ENCODE measurements at places on chromosomes 3 and 15.

- no peak for DNase-seq
- H3K36me3 ChIP-seq = peaks cover 11% of the 10 kb centered on the region
- H3K27me3 ChIP-seq = no peaks in the 10 kb centered on the region
- no peak overlapping the region for H3K27ac ChIP-seq
These were observed 116.9 kb downstream of the NFKBIZ start for GRCh38 chr3:101966226-101966625.

- peak overlapping the region; percentile 93 for H3K4me3 ChIP-seq
- H3K27ac ChIP-seq = peak overlapping the region; percentile 90
- H3K27me3 ChIP-seq = no peaks in the 10 kb centered on the region
- peaks cover 23% of the 10 kb centered on the region for H3K36me3 ChIP-seq
These were observed 936 bp downstream of the ZXDC start for GRCh38 chr3:126474498-126475412.

DNA sequence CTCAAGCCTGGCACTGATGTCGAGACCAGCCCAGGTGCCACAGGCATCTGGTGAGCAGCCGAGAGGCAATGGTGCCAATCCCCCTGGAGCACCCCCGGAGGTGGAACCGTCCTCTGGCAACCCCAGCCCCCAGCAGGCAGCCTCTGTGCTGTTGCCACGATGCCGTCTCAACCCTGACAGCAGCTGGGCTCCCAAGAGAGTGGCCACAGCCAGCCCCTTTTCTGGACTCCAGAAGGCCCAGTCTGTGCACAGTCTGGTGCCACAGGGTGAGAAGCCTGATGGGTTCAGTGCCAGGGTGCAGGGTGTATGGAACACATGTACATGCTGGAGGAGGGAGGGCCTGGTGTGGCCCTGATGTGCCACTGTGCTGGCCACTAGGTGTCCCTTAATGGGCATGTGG is 4.9 kb upstream of the JMJD7 start:
- no peak overlapping the region for H3K4me3 ChIP-seq
- H3K4me1 ChIP-seq = peaks cover 4% of the 10 kb centered on the region
- DNase-seq = no peak
- H3K36me3 ChIP-seq = peaks cover 3% of the 10 kb centered on the region
- H3K27ac ChIP-seq = no peak overlapping the region
- no peaks in the 10 kb centered on the region for H3K27me3 ChIP-seq

DNA sequence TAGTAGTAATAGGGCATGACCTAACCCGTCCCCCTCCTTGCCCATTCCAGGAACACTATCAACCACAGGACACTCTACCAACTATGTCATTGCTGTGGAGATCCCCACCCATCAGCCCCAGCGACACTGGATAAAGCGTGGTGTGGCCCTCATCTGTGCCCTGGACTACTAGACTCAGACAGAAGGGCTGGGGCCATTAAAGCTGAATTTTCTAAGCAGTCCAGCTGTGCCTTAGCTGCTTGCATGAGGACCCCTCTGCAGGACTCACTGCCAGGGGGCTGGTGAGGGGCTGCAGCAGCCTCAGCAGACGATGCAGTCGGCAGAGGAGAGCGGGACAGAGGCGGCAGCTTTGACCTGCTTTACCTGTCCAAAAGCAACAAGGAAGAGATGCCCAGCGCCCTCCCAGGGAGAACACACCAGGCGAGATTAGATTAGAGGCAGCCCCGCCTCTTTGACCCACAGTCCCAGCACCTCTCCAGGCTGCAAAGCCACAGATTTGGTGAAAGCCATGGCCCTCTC is 44.6 kb downstream of the SEMA3G start:
- DNase-seq = no peak
- H3K4me1 ChIP-seq = no peaks in the 10 kb centered on the region
- no peaks in the 10 kb centered on the region for H3K27me3 ChIP-seq

DNA sequence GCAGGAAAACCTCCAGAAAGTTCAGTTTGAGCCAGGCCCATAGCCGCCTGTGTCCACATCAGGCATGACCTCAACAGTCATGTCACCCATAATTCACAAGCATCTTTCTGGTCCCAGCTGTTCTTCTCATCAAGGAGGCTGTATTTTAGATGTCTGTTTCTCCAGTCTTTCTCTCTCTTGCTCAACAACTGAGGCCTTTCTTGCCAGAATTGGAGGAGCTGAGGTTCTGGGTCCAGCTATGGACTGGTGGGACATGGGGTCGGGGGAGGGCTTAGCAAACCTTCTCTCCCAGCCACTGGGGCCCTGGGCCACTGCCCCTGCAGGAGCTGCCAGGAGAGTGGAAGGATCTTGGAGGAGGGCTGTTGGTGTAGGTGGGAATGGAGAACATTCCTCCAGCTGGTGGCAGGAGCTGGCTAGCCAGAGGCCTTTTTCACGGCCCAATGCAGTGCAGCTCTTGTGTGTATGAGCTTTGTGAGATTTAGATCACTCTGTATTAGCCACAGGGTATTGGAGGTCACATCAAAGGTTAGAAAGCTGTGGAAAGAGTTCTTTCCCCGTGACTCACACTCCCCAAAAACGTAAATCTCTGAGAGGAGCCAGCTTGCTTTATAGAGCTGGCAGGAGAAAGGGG is 23.5 kb downstream of the MAGEF1 start:
- no peak overlapping the region for H3K4me3 ChIP-seq
- H3K4me1 ChIP-seq = peaks cover 3% of the 10 kb centered on the region
- H3K36me3 ChIP-seq = no peaks in the 10 kb centered on the region
- DNase-seq = no peak

DNA sequence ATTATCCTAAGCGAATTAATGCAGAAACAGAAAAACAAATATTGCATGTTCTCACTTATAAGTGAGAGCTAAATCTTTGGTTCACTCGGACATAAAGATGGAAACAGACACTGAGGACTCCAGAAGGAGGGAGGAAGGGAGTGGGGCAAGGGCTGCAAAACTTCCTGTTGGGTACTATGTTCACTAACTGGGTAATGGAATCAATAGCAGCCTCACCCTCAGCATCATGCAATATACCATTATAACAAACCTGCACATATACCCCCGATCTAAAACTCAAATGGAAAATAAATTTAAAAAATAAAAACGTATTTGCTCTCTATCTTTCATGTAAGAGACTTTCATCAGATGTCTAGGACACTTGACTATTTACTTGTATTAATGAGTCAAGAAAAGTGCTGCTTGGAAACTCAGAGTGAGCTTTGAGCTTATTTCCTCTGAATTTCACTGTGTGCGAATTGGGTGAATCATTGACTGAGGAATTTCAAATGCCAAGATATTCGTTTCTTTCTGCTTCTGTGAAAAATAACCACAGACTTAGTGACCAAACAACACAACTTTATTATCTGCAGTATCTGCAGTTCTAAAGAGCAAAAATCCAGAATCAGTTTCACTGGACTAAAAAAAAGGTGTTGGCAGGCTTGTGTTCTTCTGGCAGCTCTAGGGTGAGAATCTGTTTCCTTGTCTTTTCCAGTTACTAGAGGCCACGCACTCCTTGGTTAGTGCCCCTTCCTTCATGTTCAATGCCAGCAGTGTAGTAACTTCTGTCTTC is 18.4 kb downstream of the TM4SF18 start:
- H3K36me3 ChIP-seq = no peaks in the 10 kb centered on the region
- no peak overlapping the region for H3K4me3 ChIP-seq
- no peak for DNase-seq
- H3K27ac ChIP-seq = no peak overlapping the region
